ENCODE measurements at places on chromosomes 1 and 21. TPM values are rescaled to one million over a fixed set of nuclear protein-coding genes. Genes with fewer than 3 reads are reported as not detected.

RPRD2 gene
- 42.2 TPM for total RNA-seq

ARHGEF10L gene
- total RNA-seq, result 0.39 TPM

PLXNA2 gene
- 2.1 TPM for total RNA-seq

GJC2 gene
- 7.7 TPM for total RNA-seq

OVAAL gene
- total RNA-seq, result not detected

NIPAL3 gene
- 55.1 TPM for total RNA-seq

SLC2A5 gene
- not detected for total RNA-seq

OR6Y1 gene
- not detected for total RNA-seq

ABCG1 gene
- 12.2 TPM for total RNA-seq

MFSD2A gene
- total RNA-seq, result 1.9 TPM

IQCC gene
- 4.9 TPM for total RNA-seq

RSPO1 gene
- not detected for total RNA-seq

DCAF8 gene
- total RNA-seq, result 147 TPM

MASP2 gene
- not detected for total RNA-seq

AKR7A3 gene
- total RNA-seq, result 1.0 TPM
